ENCODE measurements at places on chromosomes 12 and 14.

GRCh38 chr12:104273503-104273902 lies 30.0 kb upstream of the EID3 start:
- no peak for DNase-seq

DNA sequence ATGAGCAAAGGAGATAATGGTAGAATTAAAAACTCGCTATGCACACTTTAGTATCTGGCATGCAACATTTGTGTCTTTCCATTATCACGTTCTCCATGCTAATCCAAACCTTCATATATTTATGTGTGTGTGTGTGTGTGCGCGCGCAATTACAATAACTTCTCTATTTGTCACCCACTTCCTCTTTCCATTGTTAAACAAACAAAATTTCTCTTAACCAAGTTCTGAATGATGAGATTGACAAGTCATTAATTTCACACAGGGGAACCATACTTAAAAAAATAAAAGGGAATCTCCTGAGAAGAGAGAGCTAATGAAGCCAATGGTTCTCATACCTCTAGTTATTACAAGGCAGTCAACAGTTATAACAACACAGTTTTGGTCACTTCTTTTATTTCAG lies 575.9 kb upstream of the MDGA2 start:
- no peak for DNase-seq

DNA sequence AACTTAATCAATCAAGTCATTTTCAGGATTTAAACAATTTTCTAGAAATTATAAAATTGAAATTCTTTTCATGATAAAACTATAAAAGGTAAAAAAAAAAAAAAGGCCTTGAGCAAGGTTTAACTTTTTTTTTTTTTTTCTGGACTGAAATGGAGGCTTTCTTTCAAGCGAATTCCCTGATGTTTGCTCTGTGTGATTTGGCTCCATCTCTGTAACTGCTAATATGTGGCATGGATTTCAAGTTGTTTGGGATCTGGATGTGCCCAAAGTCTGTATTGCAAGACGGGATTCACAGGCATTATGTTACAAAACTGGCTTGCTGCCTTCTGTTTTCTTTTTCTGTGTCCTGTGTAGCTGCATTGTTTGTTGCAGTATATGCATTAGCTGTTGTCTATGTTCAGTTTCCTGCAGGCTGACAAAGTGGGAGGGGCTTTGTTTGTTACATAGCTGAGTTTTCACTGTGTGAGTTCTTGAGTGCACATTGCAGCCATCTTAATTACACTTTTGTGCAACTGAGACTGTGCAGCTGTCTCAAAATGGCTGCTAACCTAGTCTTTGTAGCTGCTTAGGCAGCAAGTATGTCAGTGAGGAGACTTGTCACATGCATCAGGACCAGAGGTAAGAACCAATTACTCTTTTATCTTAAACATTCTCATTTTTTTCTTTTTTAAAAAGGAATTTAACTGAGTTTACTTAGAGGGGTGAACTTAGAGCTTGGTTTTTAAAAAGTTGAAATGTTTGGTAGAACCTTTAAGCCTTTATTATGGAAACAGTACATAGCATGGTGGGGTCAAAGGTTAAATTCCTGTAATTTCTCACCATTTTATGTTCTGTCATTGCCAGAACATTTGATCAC lies 19.5 kb downstream of the ATF7IP start:
- peak; percentile 90 for DNase-seq

GRCh38 chr12:84920331-84920730 lies 7.7 kb upstream of the SLC6A15 start:
- no peak for DNase-seq

DNA sequence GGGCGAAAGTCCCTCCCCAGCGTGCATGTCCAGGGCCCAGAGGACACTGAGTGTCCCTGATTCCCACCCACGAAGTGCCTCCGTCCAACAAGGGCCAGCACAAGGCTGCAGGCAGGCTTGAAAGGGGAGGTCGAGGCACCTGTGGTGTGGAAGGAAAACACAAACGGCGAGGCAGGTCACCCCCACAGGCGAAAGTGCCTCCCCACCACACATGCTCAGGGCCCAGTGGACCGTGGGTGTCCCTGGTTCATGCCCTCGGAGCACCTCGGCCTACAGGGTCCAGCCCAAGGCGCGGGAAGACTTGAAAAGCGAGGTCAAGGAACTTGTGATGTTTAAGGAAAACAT lies 370.4 kb downstream of the ALG10 start:
- DNase-seq, result no peak

GRCh38 chr12:31312431-31312830 lies 13.5 kb downstream of the SINHCAF start:
- no peak for DNase-seq

- no peak for DNase-seq
Observed at GRCh38 chr12:97948591-97948990, 486.0 kb downstream of the RMST start.

- DNase-seq, result no peak
Observed at GRCh38 chr12:28059668-28060067, 87.1 kb upstream of the PTHLH start.

DNA sequence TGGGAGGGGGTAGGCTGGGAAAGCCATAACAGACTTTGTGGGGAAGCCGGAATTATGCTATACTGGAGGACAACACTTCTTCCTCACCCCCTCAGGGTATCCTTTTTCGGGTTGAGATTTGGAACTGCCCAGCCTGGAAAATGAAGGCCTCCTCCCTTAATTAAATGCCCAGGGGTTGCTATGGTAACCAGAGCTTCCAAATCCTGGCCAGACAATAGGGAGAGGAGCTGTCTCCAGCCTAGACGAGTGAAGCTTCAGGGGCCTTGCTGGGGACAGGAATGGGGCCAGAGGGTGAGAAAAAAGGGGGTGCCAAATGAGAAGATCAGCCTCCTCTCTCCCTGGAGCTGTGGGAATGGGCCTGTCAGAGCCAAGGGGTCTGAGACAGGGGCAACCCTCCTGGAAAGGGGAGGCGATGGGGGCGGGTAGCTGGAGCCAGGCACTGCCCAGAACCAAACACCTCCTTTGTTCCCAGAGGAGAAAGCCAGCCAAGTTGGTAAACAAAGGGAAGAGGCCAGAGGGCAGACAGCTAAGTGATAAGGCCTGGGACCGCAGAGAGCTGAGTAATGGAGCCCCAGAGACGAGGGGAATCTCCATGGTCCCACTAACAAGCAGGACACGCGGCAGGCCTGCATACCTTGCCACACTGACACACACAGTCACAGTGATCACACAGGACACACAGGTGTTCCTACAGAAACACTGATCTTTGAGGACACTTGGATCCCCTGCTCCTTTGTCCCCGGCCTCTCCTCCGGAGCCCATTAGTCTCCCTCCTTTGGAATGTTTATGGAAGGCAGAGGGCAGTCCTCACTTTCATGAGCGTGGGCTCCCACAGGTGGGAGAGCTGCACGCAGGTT lies 17.9 kb upstream of the RND1 start:
- DNase-seq, result peak; percentile 98

DNA sequence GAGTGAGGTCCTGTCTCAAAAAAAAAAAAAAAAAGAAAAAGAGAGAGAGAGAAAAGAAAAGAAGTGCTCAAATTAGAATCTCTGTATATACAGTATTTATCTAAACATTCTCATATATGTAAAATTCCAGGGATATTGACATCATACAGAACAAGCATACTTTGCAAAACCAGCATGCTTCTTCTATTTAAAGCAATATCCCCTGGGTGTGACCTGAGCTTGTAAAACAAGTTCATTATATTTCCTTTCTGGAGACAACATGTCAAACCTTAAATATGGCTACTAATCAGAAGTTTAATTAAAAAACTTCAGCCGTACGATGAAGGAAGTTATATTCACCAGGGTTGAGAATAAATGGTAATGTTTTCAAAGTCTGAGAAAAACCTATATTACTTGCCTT lies 175.8 kb upstream of the HMGA2 start:
- DNase-seq, result no peak

- DNase-seq, result peak; percentile 42
Observed at GRCh38 chr12:43676183-43676813, 82.3 kb downstream of the PUS7L start.

- no peak for DNase-seq
Observed at GRCh38 chr14:55502746-55503284, 62.4 kb upstream of the TBPL2 start.
